ENCODE measurements at places on chromosomes 7 and 10. TPM values are rescaled to one million over a fixed set of nuclear protein-coding genes. Genes with fewer than 3 reads are reported as not detected.

- no peak for DNase-seq
- no peak overlapping the region for H3K4me3 ChIP-seq
- H3K27ac ChIP-seq = no peak overlapping the region
- peaks cover 13% of the 10 kb centered on the region for H3K36me3 ChIP-seq
- H3K27me3 ChIP-seq = peaks cover 1% of the 10 kb centered on the region
These were observed 38.2 kb downstream of the ZNF467 start for GRCh38 chr7:149735181-149735602.

DNA sequence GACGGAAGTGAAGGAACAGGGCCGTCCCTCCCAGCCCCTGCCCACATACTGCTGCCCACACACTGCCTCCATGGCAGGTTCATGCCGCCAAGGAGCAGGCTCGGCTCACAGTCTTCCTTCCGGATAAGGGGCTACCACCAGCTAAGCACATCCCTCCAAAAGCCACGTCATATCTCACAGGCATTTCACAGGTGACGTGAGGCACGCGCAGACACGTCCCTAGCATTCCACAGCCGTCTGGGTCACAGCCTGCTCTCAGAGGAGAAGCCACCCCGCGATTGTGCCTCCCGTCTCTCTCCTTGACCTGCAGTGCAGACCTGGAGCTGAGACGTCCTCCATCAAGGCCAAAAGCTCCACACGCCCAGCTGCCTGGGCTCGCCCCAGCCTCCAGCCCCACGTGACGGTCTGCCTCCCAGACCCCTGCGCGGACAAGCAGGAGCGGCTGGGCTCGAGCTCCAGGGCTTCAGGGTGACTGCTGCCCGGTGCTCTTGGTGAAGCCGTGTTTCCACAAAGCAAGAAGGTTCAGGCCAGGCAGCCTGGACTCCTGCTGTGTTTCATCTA lies 114.0 kb downstream of the MAD1L1 start:
- no peak for DNase-seq
- H3K36me3 ChIP-seq = peaks cover 4% of the 10 kb centered on the region
- H3K4me1 ChIP-seq = peaks cover 22% of the 10 kb centered on the region
- no peak overlapping the region for H3K4me3 ChIP-seq
- H3K27me3 ChIP-seq = no peaks in the 10 kb centered on the region
- H3K27ac ChIP-seq = no peak overlapping the region

GRCh38 chr7:151700586-151701165 lies 176.2 kb downstream of the PRKAG2 start:
- no peak overlapping the region for H3K4me3 ChIP-seq
- no peaks in the 10 kb centered on the region for H3K27me3 ChIP-seq
- H3K4me1 ChIP-seq = peaks cover 14% of the 10 kb centered on the region
- H3K27ac ChIP-seq = no peak overlapping the region

DPP6 gene
- not detected for total RNA-seq

DNA sequence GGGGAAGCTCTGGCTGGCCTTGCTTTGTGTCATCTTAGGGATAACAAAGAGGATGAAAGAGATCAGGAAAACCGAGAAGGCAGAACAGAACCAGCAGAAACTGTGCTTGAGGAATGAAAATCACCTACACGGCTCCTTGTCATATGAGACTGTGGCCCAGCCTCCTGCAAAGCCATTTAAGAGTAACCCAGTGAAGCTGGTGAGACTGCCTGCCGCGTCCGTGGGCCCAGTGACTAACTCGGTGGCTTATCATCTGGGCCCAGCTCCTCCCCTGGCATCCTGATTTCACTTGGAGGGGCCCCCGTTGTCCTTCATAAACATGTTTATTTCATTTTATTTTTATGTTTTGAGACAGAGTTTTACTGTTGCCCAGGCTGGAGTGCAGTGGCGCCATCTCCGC lies 30.7 kb downstream of the HTRA1 start:
- H3K27me3 ChIP-seq = no peaks in the 10 kb centered on the region
- H3K4me3 ChIP-seq = no peak overlapping the region
- H3K4me1 ChIP-seq = peaks cover 17% of the 10 kb centered on the region

DNA sequence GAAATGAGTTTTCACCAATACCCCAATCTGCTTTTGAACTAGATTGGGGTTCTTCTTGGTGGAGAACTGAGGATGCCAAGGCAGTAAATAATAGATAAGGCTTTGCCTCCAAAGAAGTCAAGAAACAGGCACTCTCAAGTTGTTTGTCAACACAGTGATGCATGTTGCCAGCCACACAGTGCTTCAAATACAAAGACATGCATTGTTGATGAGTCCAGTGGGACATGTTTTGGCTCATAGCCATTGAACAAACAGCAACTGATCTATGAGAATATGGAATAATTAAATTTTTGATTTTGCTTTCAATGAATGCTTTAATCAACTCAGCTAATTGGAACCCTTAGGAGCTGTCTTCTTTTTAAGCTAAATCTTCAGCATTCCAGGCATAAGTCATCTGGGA lies 346.4 kb downstream of the THSD7A start:
- H3K4me1 ChIP-seq = no peaks in the 10 kb centered on the region
- no peak overlapping the region for H3K27ac ChIP-seq
- H3K4me3 ChIP-seq = no peak overlapping the region
- H3K27me3 ChIP-seq = no peaks in the 10 kb centered on the region
- H3K36me3 ChIP-seq = no peaks in the 10 kb centered on the region

RBM20 gene
- under 0.01 TPM for total RNA-seq

DNA sequence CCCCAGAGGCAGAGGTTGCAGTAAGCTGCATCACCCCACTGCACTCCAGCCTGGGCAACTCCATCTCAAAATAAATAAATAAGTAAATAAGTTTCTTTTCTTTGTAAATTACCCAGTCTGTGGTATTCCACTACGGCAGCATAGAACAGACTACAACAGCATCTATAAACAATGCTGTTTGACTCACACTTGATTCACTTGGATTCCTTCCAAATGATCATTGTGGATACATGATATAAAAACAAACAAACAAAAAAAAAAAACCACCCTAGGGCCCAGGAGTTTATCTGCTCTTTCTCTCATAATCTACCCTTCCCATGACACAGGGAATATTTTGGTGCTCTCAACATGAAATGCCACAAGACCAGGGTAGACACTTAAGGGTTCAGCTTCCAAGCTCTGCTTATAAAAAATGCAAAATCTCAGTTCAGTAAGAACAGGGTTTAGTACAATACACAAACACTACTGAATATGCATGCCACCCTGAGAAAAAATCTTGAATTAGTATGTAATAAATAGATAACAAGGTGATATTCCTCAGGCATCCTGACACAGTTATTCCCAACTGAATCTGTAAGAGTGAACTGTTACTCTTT lies 200.9 kb downstream of the FAM107B start:
- DNase-seq = peak; percentile 82
- no peaks in the 10 kb centered on the region for H3K27me3 ChIP-seq
- H3K4me3 ChIP-seq = no peak overlapping the region
- H3K36me3 ChIP-seq = peaks cover 9% of the 10 kb centered on the region
- peaks cover 26% of the 10 kb centered on the region for H3K4me1 ChIP-seq
- no peak overlapping the region for H3K27ac ChIP-seq

- H3K27ac ChIP-seq = no peak overlapping the region
- peaks cover 6% of the 10 kb centered on the region for H3K4me1 ChIP-seq
- H3K4me3 ChIP-seq = no peak overlapping the region
- H3K36me3 ChIP-seq = peaks cover 3% of the 10 kb centered on the region
- H3K27me3 ChIP-seq = no peaks in the 10 kb centered on the region
These were observed 34.6 kb downstream of the ZEB1 start for GRCh38 chr10:31353574-31353973.

DNA sequence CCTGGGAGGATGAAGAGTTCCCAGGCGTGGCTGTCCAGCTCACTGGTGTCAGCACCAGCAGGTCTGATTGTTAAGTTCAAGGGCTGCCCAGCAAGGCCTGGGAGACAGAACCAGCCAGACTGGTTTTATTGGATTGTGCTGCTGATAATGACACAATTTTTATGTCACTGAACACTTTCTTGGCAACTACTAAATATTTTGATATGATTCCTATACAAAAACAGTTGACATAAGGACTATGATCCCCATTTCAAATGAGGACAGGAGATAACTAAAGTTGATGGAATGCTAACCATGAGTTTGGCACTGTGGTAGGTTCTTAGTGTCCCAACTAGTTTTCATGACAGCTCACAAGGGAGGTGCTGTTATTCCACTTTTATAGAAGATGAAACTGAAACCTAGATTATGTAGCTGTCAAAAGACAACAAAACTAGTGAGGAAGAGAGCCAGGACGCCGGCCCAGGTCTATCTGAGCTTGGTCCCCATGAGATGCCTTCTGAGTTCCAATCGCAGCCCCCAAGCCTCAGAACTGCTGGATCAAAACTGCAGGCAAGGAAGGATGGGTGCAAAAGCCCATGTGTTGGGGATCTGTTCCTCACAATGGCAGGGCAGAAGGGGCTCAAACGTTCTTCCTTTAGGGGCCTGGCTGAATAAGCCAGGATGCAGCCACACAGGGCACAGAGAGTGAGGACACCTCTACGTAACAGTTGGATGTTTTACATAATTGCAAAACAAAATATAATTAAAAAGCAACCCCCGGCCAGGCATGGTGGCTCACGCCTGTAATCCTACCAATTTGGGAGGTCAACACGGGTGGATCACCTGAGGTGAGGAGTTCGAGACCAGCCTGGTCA lies 52.8 kb downstream of the COBL start:
- DNase-seq = no peak
- H3K4me1 ChIP-seq = no peaks in the 10 kb centered on the region
- no peaks in the 10 kb centered on the region for H3K36me3 ChIP-seq
- no peak overlapping the region for H3K27ac ChIP-seq

TMEM184A gene
- total RNA-seq = 0.28 TPM

- H3K27me3 ChIP-seq = no peaks in the 10 kb centered on the region
- H3K27ac ChIP-seq = no peak overlapping the region
- H3K4me3 ChIP-seq = no peak overlapping the region
- DNase-seq = no peak
- peaks cover 6% of the 10 kb centered on the region for H3K4me1 ChIP-seq
These were observed 8.4 kb upstream of the GPER1 start for GRCh38 chr7:1079546-1079945.

GRCh38 chr10:118522791-118523498 lies 72.5 kb downstream of the PRLHR start:
- H3K4me3 ChIP-seq = no peak overlapping the region
- peak; percentile 1 for DNase-seq
- no peak overlapping the region for H3K27ac ChIP-seq
- no peaks in the 10 kb centered on the region for H3K4me1 ChIP-seq
- no peaks in the 10 kb centered on the region for H3K27me3 ChIP-seq
- no peaks in the 10 kb centered on the region for H3K36me3 ChIP-seq

CHST3 gene
- total RNA-seq = 10.6 TPM

OGDHL gene
- 0.18 TPM for total RNA-seq

DNA sequence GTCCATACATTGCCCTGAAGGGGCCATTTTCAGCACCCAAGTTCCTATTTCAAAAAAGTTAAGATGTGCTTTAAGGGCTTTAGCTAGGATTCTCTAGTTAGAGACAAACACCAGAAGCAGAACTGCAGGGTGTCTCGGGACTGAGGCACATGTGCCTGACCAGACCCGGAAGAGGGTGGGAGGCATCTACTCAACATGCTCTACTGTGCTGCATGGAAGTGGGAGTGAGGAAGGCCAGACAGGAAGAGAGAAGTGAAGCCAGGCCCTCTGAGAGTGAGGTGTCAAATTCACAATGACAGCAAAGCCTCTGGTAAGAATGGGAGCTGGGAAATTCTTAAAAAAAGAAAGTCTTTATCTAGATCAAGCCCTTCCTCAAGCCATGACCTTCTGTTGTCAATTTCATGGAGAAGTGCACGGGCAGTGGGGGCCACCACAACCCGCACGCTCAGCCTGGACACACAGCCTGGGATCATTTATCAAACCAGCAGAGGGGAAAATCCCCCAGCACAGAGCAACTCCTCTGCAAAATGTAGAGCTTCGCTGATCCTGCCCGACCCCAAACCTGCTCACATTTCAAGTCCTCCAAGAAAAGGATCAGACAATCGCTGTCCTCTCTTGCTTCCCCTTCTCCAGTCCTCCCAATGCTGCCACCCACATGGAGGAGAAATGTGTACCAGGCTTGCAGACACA lies 38.7 kb downstream of the PLXNA4 start:
- no peaks in the 10 kb centered on the region for H3K36me3 ChIP-seq
- H3K27me3 ChIP-seq = no peaks in the 10 kb centered on the region
- DNase-seq = no peak
- no peak overlapping the region for H3K4me3 ChIP-seq

CHAT gene
- not detected for total RNA-seq

GRCh38 chr7:603152-603951 lies 83.7 kb upstream of the PDGFA start:
- H3K4me3 ChIP-seq = no peak overlapping the region
- no peaks in the 10 kb centered on the region for H3K27me3 ChIP-seq
- no peak overlapping the region for H3K27ac ChIP-seq
- no peaks in the 10 kb centered on the region for H3K36me3 ChIP-seq
- no peak for DNase-seq
- H3K4me1 ChIP-seq = 0 out of 2 replicates have a peak, but pooled peaks cover 3% of the 10 kb centered on the region

Measured in IMR-90 (cell line).